Midbrain (tissue), 1 donor: ENCODE measurements at places on chromosomes 3 and 15.
A peak's percentile ranks its signal among the peaks of the same experiment; 100 is the strongest.

- no peak for DNase-seq
Measured at GRCh38 chr15:31254431-31255175, 72.0 kb upstream of the KLF13 start.

GRCh38 chr15:41809121-41809520 lies 18.8 kb upstream of the JMJD7 start:
- DNase-seq, result no peak

DNA sequence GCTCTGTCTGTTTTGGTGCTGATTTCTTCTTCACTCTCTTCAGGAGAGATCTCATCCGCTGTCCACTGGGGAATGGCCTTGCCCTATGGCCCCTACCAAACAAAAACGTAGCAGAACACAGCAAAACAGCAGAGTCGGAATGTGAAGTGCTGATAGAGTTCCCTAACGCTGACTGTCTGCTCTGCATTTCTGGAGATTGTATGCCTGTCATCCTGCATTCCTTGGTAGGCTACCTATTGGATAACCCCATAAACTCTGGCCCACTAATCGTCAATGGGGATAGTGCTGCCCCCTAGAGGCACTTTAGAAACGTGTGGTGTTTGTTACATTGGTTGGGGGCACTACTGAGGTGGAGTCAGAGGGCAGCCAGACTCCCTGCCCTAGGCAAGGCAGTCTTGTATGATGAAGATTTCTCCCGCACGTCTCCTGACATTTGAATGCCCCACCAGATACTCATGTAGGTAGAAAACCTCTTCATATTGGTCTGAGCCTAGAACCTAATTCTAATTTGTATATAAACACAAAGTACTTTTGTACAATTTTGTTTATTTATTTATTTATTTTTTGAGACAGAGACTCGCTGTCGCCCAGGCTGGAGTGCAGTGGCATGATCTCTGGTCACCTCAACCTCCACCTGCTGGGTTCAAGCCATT lies 15.6 kb upstream of the MAGEF1 start:
- DNase-seq, result peak; percentile 63

GRCh38 chr3:159818399-159818798 lies 170.2 kb upstream of the IL12A start:
- DNase-seq, result no peak

DNA sequence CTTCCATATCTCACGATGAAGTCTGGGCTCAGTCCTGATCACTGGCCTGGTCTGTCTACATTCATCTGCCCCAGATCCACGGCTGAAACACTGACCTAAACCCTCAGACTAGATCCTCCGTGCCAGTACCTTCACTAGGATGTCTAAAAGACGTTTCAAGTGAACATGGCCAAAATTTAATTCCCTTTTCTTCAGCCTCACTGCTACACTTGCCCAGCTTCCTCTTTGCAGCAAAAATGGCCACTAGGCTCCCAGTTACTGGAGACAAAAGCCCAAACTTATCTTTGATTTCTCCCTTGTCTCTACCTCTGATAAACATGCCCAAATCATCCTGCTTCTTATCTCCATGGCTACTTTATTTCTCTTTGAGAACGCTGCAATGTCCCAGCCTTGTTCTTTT lies 1.7 kb downstream of the RASSF1 start:
- no peak for DNase-seq

DNA sequence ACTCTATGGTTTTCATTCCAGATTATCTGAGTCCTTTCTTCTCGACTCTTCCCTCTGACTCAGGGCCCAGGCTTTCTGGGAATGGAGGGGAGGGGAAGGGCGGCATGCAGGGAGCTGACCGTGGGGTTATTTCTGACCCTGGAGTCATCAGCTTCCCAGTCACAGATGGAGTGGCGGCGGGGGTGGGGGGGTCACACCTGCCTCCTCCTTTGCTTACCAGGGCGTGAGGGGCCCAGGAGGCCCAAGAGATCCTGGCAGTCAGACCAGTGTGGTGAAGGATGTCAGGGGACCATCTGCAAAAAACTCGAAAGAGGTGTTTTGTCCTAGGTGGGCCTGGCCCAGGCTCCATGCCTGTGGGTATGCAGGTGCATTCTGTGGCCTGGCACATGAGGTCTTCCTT lies 996 bp upstream of the XIRP1 start:
- DNase-seq, result no peak

DNA sequence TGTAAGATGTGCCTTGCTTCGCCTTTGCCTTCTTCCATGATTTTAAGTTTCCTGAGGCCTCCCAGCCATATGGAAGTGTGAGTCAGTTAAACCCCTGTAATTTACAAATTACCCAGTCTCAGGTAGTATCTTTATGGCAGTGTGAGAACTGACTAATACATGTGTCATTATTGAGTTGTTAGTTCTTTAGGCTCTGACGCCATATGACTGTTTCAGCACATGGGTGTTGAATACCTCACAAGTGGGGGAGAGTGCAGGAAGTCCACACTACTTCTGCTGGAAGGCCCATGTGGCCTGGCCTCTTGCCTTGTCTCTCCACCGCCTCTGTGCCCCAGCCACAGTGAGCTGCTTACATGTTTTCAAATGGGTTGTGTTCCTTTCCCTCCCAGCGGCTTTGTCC lies 28.5 kb downstream of the MFSD1 start:
- DNase-seq, result no peak

- DNase-seq, result peak; percentile 72
Measured at GRCh38 chr3:65811086-65811761, 227.5 kb downstream of the MAGI1 start.

- no peak for DNase-seq
Measured at GRCh38 chr3:186359078-186359477, 3.0 kb downstream of the DGKG start.

DNA sequence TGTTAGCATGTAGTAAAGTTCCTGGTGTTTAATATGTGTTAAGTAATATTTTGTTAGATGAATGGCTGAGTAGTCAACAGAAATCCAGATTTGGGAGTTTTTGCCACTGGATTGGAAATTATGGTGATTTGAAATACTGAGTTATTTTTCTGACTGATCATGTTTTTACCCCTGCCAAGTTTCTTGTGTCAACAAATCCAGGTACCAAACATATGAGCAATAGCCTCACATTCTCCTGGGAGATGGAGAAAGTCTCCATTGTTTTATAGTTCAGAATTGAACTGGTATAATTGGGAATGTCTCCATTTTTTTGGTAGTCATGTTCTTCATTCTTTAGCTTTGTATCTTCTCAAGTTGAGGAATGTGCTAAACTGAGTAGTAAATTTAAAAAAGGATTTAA lies 767.2 kb upstream of the LMCD1 start:
- DNase-seq, result no peak

DNA sequence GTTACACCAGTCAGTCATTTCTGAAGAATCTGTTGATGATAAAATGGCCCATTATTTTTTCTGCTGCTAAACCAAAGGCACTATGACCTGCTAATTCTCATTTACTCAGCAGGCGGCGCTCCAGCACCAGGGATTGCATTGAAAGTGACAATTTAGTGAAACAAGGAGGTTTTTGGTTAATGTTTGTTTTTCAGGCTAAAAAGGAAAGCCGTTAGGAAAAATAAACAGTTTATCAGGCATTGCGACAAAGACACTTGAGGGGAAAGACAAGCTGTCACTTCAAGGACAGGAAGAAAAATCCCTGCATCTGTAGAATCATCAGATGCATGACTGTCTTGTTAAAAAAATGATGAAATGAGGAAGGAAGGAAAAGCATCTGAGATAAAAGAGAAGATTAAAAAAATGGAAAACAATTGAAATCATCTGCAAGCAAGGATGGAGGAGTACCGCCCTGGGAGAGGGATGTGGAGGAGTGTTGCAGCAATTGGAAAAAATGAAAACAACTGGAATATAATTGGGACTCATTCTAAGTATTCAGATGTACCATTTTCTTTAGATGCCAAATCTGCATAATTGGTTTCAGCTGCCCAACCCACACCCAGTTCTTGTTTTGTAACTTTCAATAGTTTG lies 54.0 kb downstream of the NR1D2 start:
- peak; percentile 85 for DNase-seq

DNA sequence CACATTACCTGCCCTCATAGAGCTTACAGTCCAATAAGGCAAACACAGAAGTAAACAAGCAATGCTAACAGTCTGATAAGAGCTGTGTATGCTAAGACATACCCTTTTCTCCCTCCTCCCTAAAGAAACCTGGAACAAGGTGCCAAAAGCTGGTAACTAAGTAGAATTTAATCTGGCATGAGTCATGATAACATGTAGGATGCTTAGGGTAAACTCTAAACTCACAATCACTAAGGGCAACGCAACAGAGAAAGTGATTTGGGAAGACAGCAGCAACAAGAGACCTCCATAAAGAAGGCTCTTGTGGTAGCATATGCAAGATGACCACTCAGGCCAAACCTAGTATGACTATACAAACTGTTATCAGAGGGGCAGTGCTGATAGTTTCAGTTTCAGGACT lies 55.5 kb downstream of the MYO1E start:
- no peak for DNase-seq

- no peak for DNase-seq
Measured at GRCh38 chr3:147497286-147497685, 88.1 kb downstream of the ZIC1 start.

DNA sequence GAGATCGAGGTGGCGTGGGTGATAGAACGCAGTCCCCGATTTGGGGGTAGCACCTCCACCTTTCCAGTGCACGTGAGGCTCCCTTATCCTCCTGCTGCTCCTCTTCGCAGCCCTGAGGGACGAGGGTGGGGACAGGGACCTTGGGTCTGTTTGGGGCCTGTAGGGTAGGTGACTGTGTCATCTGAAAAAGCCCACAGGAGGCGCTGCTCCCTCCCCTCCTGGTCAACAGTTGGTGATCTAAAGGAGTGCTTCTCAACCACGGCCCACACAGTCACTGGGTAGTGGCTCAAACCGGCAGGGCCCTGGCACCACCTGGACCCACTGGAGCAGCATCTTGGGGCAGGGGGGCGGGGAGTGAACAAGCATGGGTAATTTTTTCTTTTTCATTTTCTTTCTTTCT lies 7.1 kb downstream of the LRRK1 start:
- no peak for DNase-seq

- DNase-seq, result no peak
Measured at GRCh38 chr3:33187368-33187634, 31.3 kb downstream of the SUSD5 start.

DNA sequence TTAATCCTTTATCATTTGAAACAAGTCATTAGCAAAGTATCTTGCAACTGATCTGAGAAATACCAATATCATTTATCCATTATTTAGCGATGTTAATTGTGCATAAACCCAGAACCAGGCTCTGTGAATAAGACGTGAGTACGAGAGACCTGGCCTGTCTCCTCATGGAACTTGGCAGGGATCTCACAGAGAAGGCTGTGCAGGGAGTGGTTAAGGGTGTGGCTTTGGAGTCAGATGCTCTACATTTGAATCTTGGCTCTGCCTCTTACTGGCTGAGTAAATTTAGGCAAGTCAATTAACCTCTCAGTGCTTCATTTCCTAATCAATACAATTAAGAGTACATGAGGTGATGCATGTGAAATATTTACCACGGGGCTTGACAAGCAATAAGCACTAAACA lies 39.9 kb upstream of the TBL1XR1 start:
- DNase-seq, result no peak
